ENCODE measurements at places on chromosomes 16 and 17. TPM values are rescaled to one million over a fixed set of nuclear protein-coding genes. Genes with fewer than 3 reads are reported as not detected.

Gene PIPOX
- 57.2 TPM for total RNA-seq

DNA sequence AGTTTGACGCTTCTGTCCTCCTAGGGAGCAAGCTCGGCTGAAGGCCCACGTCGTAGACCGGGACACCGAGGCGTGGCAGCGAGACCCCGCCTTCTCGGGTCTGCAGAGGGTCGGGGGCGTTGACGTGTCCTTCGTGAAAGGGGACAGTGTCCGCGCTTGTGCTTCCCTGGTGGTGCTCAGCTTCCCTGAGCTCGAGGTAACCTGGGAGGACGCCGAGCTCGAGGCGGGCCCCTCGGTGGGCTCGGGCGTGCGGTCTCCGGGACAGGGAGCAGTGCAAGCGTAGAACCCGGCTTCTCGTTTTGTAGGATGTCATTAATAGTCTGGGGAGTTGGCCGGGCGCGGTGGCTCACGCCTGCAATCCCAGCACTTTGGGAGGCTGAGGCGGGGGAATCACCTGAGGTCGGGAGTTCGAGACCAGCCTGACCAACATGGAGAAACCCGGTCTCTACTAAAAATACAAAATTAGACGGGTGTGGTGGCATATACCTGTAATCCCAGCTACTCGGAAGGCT lies 715 bp downstream of the ENDOV start:
- no peak for DNase-seq
- peak overlapping the region; percentile 95 for H3K4me3 ChIP-seq
- no peaks in the 10 kb centered on the region for H3K36me3 ChIP-seq
- no peaks in the 10 kb centered on the region for H3K4me1 ChIP-seq

Gene KIF18B
- 59.4 TPM for total RNA-seq

DNA sequence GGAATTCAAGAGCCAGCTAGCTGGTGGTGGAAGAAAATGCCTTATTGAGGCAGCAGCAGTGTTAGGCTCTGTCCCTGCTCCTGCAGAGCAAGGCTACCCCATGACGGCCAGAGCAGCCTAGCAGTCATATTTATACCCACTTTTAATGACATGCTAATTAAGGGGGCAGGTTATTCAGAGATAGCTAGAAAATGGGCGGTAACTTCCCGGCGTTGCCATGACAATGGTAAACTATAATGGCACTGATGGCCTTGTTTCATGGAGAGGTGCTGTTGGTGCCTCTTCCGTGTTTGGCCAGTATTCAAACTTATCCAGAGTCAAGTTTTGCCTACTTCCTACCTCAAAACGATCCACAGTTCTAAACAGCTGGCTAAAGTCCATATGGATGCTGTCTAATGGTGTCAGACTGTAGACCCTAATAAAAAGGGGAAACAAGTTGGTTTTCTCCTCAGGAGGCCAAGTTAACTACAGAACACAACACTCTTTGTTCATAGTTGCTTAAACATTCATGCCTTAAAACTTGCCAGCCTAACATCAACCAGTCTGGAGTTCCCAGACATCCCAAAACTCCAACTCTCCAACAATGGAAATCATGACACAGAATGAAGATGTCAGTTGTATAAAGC lies 3.7 kb upstream of the SCNN1B start:
- DNase-seq, result no peak
- H3K27me3 ChIP-seq, result peaks cover 19% of the 10 kb centered on the region
- H3K36me3 ChIP-seq, result no peaks in the 10 kb centered on the region
- no peak overlapping the region for H3K27ac ChIP-seq
- no peak overlapping the region for H3K4me3 ChIP-seq
- H3K4me1 ChIP-seq, result peaks cover 11% of the 10 kb centered on the region

- H3K27me3 ChIP-seq, result no peaks in the 10 kb centered on the region
- H3K36me3 ChIP-seq, result no peaks in the 10 kb centered on the region
Measured at GRCh38 chr16:1890708-1891050, 18.7 kb upstream of the MEIOB start.

GRCh38 chr16:88347656-88348376 lies 34.9 kb upstream of the ZNF469 start:
- H3K27me3 ChIP-seq, result no peaks in the 10 kb centered on the region
- H3K36me3 ChIP-seq, result no peaks in the 10 kb centered on the region
- DNase-seq, result no peak
- no peaks in the 10 kb centered on the region for H3K4me1 ChIP-seq

GRCh38 chr16:5005916-5006315 lies 27.8 kb downstream of the NAGPA start:
- no peak overlapping the region for H3K4me3 ChIP-seq
- H3K36me3 ChIP-seq, result no peaks in the 10 kb centered on the region
- DNase-seq, result no peak
- no peak overlapping the region for H3K27ac ChIP-seq
- H3K4me1 ChIP-seq, result no peaks in the 10 kb centered on the region
- no peaks in the 10 kb centered on the region for H3K27me3 ChIP-seq

DNA sequence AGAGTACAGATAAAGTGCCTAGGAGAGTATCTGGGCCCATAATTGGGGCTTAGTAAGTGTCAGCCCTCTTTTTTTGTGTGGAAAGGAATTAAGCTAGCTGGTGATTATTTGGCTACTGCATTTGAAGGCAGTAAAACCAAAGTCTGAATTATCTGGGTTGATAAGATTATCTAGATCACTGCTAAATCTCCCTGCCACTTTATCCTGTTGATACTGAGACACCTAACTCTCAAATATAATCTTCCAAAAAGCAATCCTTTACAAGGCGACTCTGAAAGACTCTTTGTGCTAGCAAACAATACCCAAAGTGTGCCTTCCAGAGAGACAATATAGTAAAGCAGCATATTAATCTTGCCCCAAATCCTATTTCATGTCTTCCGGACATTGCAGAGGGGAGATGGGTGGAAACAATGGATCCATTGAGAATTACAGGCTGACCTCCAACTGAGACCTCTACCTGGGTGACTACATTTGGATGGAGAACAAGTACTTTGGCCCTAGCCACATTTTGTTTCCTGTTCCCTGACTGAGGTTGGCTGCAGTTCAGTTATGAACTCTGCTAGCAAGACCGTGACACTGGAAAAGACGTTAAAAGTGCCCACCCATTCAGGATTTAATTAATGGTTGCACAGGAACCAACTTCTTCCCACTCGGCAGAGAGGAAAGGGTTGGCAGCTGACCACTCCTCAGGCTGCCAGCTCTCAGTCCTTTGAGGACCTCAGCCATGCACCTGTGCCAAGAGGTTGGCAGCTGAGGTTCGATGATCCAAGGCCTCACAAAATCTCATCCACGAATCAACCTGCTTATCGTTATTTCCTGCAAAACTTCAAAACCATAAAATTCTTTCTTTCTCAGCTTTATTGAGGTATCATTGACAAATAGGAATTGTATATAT lies 72.6 kb downstream of the SYCE1L start:
- no peaks in the 10 kb centered on the region for H3K27me3 ChIP-seq
- H3K4me1 ChIP-seq, result peaks cover 3% of the 10 kb centered on the region
- H3K36me3 ChIP-seq, result no peaks in the 10 kb centered on the region
- H3K4me3 ChIP-seq, result no peak overlapping the region

Gene SOX9
- 4.9 TPM for total RNA-seq

Gene PPY
- not detected for total RNA-seq

GRCh38 chr17:49480836-49481615 lies 14.1 kb upstream of the NGFR start:
- DNase-seq, result no peak
- no peaks in the 10 kb centered on the region for H3K36me3 ChIP-seq
- no peak overlapping the region for H3K4me3 ChIP-seq
- peaks cover 10% of the 10 kb centered on the region for H3K4me1 ChIP-seq
- H3K27ac ChIP-seq, result no peak overlapping the region

Gene CMTR2
- 12.8 TPM for total RNA-seq

Gene TSPOAP1
- 9.2 TPM for total RNA-seq

DNA sequence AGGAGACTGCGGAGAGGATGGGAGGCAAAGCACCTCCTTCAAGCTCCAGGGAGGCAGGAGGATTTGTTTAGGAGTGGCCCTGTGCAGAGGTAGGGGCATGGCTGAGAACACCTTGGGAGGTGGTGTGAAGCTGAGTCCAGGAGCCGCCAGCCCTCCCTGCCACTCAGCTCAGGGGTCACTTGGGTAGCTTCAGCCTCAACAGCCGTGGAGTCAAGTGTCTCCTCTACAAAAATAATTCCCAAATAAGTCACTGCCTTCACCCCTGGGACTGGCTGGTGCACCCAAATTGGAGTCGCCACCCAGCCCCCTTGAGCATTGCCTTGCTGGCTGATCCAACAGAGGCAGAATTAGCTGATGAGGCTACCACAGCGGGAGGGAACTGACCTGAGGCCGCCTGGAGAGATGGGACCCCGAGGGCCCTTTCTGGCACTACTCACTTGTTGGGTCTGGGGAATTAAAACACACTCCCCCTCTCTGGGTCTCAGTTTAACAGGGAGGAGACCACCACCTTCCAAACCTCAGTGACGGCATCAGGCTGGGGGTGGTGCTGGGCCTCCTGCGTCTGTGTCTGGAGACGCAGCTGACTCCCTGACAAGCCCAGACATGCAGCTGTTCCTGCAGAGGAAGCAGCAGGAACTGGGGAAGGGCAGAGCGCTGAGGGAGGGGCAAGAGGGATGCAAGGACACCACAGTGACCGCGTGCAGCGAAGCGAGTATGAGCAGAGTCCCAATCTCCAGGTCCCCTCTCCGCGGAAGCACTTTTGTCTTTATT lies 87.9 kb upstream of the TOB1 start:
- no peaks in the 10 kb centered on the region for H3K36me3 ChIP-seq
- no peak overlapping the region for H3K4me3 ChIP-seq
- no peaks in the 10 kb centered on the region for H3K27me3 ChIP-seq
- H3K27ac ChIP-seq, result peak overlapping the region; percentile 51

- no peaks in the 10 kb centered on the region for H3K36me3 ChIP-seq
- H3K27ac ChIP-seq, result no peak overlapping the region
- no peak for DNase-seq
- peaks cover 2% of the 10 kb centered on the region for H3K27me3 ChIP-seq
- no peaks in the 10 kb centered on the region for H3K4me1 ChIP-seq
- no peak overlapping the region for H3K4me3 ChIP-seq
Measured at GRCh38 chr16:65218348-65218747, 96.5 kb upstream of the CDH11 start.

DNA sequence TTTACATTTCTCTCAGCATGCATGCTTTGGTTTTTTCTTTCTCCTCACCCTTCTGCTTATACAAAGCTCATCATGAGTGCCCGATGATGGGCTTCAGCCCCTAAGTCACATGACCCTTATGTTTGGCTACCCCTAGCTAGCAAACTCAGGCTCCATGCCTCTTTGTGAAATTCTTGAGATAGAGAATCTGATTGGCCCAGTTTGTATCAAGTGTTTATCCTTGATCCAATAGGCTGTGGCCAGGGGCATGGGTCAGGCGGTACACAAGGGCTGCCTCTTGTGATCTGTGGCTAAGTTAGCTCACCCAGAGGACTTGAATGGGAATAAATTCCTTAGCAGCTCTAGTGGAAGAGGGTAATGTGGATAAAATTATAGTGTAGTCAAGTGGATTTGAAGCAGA lies 11.5 kb upstream of the TOX3 start:
- H3K27ac ChIP-seq, result no peak overlapping the region
- H3K4me1 ChIP-seq, result no peaks in the 10 kb centered on the region
- no peak overlapping the region for H3K4me3 ChIP-seq
- H3K36me3 ChIP-seq, result no peaks in the 10 kb centered on the region
- no peaks in the 10 kb centered on the region for H3K27me3 ChIP-seq
